CD4-positive, alpha-beta T cell treated with Interleukin-6 at 100 ng/mL for 8 hours (primary cell): ENCODE measurements at places on chromosomes 13 and 19.
A peak's percentile ranks its signal among the peaks of the same experiment; 100 is the strongest.

DNA sequence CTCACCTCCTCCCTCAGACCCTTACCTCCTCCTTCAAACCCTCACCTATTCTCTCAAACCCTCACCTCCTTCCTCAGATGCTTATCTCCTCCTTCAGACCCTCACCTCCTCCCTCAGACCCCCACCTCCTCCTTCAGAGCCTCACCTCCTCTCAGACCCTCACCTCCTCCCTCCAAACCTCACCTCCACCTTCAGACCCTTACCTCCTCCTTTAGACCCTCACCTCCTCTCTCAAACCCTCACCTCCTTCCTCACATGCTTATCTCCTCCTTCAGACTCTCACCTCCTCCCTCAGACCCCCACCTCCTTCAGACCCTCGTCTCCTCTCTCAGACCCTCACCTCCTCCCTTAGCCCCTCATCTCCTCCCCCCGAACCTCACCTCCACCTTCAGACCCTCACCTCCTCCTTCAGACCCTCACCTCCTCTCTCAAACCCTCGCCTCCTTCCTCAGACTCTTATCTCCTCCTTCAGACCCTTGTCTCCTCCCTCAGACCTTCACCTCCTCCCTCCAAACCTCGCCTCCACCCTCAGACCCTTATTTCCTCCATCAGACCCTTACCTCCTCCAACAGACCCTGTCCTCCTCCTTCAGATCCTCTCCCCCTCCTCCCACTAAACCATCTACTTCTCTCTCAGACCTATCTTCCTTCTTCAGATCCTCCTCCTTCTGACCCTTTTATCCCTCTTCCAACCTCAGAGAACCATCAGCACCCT lies 2.5 kb upstream of the BCL3 start:
- DNase-seq, result no peak

DNA sequence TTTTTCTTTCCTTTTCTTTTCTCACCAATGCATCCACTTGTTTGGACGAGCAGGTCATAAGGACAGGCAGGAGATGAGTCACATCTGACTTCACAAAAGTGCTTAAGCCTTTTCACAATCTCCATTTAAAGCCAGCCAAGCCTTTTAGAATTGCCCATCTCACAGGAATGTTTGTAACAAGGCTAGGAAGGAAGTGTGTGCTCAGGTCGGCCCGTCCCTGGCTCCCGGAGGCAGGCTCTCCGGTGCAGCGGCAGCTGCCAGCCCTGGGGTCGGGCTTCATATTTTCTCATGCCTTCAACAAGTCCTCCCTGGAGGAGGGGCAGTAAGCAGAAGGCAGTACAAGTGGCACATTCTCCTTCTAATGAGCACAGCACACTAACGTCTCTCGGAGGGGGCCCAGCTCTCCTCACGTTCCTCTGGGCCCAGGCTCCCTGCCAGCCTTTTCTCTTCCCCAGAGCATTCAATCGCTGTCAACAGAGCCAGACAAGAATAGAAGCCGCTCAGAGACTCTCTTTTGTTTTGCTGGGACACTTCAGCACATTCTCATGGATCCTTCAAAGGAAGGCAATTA lies 180.5 kb downstream of the COL4A1 start:
- DNase-seq, result no peak

DNA sequence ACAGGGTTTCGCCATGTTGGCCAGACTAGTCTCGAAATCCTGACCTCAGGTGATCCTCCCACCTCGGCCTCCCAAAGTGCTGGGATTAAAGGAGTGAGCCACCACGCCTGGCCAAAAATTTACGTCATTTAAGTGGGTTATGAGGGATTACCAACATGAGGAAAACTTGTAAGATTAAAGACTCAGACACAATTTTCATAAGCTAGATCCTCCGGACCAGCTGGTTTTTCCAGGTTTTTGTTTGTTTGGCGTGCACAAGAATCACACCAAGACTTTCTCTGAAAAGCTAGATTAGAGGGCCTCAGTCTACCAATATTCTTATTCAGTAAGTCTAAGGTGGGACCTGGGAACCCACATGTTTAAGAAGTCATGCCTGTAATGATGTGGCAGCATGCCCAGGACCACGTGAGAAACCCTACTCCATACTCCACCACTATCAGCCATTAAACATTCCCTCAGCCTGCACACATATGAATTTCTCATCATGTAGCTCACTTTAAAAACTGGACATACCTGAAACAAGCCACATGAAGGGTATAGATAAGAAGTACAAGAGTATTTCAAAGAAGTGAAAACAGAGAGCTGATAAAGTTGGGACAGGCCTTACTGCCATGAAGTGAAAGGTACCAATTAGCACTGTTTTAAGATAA lies 25.7 kb downstream of the DIAPH3 start:
- no peak for DNase-seq

DNA sequence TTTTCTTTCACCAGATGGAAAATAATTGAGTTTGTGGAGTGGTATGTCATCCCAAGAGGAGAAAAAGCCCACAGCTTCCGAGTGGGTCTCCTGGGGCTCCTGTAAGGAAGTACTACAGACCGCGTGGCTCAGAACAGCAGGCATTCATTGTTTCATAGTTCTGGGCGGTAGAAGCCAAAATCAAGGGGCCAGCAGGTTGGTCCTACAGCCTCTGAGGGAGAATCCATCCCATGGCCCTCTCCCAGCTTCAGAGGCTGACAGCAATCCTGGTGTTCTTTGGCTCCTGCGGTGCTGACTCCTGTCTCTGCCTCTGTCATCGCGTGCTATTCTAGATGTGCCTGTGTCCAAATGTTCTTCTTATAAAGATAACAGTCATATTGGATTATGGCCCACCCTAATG lies 362.6 kb downstream of the FGF14 start:
- no peak for DNase-seq

DNA sequence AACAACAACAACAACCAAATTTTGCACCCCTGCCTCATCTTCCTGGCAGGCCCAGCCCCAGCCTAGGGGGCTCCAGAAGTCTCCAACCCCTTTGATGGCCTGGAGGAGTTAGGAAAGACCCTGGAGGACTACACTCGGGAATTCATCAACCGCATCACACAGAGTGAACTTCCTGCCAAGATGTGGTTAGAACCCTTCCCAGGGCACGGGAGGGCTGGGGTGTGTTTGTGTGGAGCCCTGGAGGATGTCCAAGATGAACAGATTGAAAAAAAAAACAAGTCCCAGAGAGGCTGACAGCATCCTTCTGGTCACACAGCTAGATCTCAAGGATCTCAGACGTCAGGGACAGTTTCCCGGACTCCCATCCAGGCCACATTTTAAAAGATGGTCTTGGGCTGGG lies 13.3 kb downstream of the APOC1 start:
- no peak for DNase-seq

GRCh38 chr19:42095814-42096230 lies 19.9 kb downstream of the ZNF574 start:
- DNase-seq, result no peak

DNA sequence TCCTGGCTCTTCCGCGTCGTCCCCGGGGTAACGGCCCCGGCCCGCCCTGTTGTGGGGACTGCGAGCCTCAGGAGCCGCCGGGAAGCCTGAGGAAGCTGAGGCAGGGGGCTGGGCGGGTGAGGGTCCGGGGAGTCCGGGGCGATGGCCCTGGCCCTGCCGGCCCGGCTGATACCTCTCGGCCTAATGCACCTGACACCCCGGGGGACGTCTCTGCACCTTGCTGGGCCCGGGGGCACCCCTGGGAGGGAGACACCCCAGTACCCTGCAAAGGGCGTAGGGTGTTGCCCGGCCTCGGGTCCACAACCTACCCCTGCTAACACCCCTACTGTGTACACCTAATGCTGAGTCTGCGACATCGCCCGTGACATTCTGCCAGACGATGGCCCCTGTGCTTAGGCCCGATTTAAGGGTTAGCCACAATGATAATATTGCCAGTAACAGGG lies 410 bp downstream of the PIN1 start:
- DNase-seq, result no peak

DNA sequence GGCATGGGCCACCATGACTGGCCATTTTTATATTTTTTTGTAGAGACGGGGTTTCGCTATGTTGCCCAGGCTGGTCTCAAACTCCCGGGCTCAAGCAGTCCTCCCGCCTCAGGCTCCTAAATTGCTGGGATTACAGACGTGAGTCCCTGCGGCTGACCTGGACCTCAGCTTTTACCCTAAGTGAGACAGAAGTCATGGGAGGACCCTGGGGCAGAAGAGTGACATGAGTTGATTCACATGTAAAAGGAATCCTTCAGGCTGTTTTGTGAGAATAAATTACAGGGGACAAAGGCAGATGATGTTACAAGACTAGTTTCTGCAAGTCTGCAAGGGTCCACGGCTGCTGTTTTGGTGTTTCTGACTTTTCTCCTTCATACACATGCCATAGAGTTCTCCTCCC lies 2.6 kb upstream of the BCAM start:
- DNase-seq, result no peak

GRCh38 chr13:27789153-27789494 lies 3.2 kb upstream of the GSX1 start:
- DNase-seq, result peak; percentile 10

- DNase-seq, result no peak
Observed at GRCh38 chr13:53189162-53189561, 160.5 kb downstream of the OLFM4 start.

GRCh38 chr13:32811297-32811800 lies 204.9 kb upstream of the KL start:
- no peak for DNase-seq

DNA sequence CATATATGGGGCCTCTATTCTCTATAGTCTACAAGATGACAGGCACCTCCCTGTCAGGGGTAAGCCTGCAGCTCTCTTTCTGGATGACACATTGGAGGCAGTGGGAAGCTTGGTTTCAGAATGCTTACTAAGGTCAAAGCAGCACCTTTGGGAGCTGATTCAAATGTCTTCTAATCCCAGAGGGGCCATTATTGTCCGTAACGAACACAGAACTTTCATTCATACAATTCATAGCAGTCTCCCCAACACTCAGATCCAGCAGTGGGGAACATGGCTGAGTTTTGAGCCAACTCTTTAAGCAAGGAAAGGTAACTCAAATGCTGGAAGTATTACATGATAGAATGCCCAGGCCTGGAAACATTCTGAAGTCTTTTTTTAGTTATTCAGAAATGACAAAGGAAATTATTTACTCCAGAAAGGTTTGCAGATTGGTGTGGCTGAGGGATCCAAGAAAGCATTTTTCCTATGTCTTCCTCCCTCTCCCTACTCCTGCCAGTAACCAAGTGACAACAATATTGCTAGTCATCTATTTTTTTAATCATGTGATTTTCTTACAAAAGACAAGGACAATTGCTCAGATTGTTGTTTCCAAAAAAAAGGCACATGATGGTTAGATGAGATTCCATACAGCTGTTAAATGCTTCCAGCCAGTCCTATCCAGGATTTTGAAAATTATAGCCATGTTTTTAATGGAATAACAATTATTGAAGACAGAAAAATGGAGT lies 118.7 kb downstream of the FOXO1 start:
- DNase-seq, result no peak

GRCh38 chr13:31521435-31521834 lies 217.9 kb upstream of the RXFP2 start:
- DNase-seq, result no peak

DNA sequence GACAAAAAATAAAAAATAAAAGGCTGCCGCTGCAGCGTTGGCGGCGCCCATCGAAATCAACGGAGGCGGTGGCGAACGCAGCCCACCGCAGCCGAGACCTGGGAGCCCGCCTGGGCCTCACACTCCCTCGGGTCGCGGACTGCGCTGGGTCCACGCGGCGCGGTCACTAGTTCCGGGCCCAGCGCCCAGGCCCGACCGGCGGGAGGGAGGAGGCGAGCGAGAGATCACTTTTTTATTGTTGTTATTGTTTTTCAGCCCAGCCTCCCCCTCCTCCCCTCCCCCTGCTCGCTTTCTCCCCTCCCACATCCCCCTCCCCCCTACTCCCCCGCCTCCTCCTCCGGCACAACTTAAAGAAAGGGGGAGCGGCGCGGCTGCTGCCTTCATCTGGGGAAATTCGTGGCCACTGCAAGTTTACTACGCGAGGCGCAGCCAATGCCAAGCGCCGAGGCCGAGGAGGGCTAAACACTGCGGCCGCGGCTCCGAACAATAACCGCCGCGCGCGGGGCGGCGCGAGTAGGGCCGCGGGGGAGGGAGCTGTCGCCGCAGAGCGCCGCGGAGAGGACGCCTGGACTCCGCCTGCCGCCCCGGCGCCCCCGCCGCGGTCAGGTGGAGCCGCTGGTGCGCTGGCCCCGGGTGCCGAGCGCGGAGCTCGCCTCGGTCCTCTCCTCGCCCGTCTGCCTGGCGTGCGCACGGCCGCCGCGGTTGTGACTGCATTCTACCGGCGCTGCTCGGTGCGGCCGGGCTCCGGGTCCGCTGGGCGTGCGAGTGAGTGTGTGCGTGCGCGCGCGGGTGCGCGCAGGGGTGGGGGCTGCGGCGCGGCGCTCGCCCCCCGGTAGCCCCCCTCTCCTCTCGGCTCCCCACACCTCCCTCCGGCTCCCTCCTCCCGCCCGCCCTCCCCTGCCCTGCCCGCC lies 505 bp upstream of the ZIC2 start:
- DNase-seq, result no peak

DNA sequence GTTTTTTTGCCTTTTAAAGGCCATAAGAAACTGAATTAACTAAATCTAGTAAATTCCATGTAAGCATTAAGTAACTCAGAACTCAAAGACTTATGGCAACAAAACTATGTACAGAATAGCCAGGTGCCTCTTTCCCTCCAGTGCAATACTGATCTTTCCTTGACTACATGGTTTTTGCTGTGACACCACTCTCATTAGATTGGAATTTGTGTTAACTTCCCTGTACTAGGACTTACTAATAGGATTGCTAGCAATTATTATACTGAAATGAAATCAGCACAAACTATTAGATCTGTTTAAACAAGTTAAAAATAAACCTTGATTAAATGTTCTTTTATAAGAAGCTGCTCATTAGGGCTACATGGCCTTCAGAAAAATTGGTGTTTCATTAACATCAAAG lies 96.3 kb downstream of the DACH1 start:
- no peak for DNase-seq

DNA sequence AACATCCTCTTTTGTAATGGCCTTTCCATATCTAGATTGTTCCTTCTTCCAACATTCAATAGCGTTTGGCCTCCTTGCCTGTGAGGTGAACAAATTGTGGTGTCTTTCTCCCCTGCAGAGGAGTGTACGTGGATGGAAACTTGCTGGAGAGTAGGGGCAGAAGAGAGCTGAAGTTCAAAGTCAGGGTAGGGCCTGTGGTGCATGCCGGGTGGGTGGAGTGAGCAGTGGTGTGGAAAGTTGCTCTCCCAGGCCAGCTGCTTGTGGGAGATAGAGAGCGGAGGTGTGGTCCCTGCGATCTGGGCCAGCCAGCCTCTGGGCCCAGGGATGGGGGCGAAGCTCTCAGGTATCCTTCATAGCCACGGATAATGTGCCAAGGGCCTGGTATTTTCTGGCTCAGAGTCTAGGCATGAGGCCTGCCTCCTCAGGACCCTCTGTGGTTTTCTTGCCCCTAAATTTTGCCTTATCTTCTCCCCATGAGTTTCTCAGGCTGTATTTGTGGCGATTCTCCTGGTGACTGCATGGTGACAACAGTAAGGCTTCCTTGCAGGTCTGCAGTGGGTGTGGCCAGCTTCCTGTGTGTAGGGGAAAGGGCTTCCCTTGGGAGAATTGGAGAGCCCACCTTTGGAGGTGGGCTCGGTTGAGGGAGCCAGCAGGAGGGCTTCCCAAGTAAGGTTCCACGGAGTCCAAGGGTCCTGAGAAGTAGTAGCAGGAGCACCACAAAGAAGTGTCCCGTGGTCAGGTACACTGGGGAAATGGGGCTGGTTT lies 6.7 kb downstream of the RGCC start:
- DNase-seq, result no peak
